ENCODE measurements at places on chromosomes 5 and 9. TPM values are rescaled to one million over a fixed set of nuclear protein-coding genes. Genes with fewer than 3 reads are reported as not detected.
A peak's percentile ranks its signal among the peaks of the same experiment; 100 is the strongest.

- no peak for DNase-seq
Measured at GRCh38 chr5:82046276-82046647, 74.4 kb downstream of the ATG10 start.

GRCh38 chr5:4646715-4647375 lies 493.3 kb upstream of the ADAMTS16 start:
- DNase-seq, result no peak

- no peak for DNase-seq
Measured at GRCh38 chr5:83101514-83101913, 24.2 kb downstream of the XRCC4 start.

DNA sequence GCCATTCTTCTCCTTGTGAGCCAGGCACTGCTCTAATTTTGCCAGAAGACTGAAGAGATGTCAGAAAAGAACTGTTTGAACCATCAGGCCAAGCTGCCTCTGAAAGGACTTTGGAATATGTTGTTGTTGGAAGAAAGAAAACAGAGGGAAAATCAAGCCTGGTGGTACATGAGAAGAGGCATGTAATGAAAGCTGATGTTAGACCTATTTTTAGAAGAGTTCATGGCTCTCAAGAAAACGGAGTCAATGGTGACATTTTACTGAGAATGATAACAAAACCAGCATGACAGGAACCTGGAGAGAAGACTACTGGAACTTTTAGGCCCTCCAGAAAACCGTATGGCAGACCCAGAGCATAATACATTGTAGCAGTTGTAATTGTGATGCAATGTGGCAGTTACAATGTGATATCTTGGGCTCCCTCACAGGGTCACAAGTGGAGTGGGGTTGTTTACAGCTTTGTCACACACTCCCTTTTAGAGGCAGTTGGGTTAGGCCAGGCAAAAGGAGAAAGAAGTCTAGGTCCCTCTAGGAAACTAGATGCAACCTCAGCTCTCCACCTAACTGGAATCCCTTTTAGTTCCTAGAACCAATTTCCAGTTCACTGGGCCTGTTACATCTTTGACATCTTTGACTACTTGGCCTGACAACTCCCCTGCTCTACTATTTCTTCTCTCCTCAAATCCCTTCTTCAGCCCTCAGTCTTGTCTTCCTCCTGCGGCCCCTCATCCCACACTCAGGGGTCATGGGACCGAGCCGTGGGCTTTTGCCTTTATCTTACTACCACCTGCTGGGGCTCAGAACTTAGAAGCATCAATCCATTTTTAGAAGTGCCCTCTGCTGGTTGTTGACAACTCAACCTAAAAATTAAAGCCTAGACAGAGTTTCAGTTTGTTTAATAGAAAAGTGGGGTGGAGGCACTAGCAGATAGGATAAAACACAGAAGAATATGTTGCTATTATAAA lies 61.2 kb upstream of the JAK2 start:
- peak; percentile 19 for DNase-seq

GRCh38 chr5:138605254-138605972 lies 30.2 kb upstream of the HSPA9 start:
- DNase-seq, result no peak

DNA sequence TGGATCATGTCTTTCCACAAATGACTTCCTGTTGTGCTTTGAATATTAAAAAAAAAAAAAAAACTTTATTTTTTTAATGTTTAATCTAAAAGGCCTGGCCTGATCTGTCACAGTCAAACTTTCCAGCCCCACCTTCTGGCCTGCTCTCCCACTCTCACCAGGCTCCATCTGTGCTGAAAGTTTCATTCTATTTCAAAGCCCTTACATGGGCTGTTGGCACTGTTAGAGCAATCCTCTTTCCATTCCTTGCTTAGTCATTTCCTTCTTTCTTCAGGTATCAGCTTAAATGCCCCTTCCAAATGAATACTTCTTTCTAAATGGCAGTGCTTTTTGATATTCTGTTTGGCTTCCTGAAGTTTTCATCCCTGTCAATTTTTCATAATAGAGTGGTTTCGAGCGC lies 1104.8 kb upstream of the C9orf72 start:
- DNase-seq, result no peak

DNA sequence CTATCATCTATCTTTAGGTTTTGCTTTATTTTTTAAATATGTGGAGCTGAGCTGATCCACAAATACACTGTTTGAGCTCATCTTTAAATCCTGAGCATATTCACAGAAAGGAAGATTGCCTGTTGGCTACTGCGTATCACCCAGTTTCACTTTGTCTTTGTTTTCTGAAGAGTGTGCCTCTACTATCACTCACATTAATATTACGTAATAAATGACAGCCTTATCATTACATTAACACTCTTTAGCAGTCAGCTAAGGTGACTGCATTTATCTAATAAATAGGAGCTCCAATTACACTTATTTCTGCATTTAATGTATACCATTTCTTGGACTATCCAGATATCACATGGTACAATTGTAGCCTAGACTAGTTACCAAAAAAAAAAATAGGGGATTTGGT lies 511.7 kb downstream of the NR2F1-AS1 start:
- no peak for DNase-seq

GRCh38 chr9:75238311-75238976 lies 150.1 kb downstream of the OSTF1 start:
- peak; percentile 10 for DNase-seq

- no peak for DNase-seq
Measured at GRCh38 chr5:54094706-54095105, 215.7 kb downstream of the ARL15 start.

GRCh38 chr5:50726475-50727148 lies 60.2 kb downstream of the PARP8 start:
- DNase-seq, result no peak

- DNase-seq, result no peak
Measured at GRCh38 chr5:9781890-9782289, 151.7 kb upstream of the TAS2R1 start.

DNA sequence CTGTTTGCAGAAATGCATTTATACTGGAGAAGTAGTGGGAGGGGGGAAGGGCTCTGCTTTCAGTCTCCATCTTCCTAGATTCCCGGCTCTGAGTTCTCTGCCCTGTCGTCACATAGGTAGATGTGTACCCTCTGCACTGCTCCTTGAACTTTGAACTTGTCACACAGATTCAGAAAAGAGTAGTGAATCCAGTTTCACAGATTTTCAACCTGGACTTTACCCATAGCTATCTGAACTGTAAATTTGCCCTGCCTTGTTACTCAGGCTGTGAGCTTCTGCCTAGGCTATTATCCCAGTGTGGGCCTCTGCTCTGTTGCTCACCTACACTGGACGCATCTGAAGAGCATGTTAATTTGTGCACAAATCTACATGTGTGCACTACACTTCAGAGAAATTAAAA lies 12.8 kb upstream of the C9orf152 start:
- no peak for DNase-seq

- no peak for DNase-seq
Measured at GRCh38 chr5:60943624-60944023, 1.2 kb downstream of the ERCC8 start.

DNA sequence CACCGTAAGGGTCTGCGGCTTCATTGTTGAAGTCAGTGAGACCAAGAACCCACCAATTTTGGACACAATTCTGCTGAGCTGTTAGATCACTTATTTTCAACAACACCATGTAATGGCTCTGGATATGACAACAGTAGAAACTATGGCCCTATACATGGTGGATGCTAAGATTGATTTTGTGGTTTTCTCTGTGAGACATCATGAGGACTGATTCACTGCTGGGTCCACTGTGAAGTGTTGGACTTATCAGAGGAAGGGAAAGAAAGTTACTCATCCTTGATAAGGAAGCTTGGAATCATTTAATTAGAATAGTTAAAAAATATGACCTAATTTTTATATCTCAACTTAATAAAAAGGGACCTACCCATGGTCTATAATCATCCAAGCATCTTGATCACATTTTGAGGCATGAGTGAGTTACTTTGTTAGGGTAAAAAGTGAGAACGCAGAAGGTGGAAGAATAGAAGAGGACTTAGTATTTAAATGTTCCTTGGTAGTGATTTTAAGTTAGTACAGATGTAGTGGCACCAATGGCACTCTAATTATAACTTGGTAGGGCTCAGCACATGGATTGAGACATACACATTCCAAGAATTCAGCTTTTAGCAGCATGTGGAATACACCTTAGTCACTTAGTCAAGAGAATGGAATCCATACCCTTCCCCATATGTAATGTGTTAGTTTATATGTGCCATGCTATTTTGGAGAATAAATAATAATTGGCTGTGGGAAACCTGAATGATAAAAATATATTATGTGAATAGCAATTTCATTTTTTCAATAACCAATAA lies 123.5 kb upstream of the CD180 start:
- DNase-seq, result no peak

DNA sequence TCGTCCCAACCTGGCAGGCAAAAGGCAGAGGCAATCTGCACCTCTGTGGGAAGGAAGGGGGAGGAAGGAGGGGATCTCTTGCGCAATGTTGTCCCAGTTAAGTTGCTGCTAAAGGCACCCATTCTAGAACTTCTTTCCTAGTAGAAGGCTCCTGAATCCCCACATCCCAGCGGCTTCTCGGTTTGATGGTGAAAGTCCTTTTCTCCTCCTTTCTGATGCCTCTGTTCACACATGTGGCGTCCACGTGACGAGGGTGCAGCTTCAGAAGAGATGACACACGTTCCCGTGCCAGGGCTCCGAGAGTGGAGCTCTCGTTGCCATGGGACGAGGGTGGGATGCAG lies 96.9 kb upstream of the FCN2 start:
- DNase-seq, result no peak

- DNase-seq, result no peak
Measured at GRCh38 chr5:71810471-71811195, 91.6 kb downstream of the CARTPT start.

GRCh38 chr9:121943463-121943862 lies 149.6 kb downstream of the TTLL11 start:
- no peak for DNase-seq

DNA sequence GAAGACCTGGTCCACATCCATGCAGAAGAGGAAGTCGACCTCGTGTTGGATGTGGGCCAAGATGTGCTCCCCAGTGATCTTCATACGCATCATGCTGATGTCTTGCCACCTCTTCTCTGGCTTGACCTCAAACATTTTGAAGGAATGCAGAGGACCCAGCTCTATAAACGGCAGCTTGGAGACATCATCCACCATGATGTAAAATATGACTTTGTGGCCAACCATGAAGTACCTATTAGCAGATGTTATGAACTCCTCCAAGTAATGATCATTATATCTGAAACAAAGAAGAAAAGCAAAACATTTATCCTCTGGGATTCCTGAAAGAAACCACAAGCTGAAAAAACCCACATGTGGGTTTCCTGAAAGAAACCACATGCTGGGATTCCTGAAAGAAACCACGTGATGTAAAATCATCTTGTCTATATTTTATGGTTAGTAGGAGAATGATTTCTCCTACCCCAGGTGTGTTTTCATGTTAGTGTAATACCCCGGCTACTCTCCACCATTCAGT lies 52.3 kb downstream of the GGTA1 start:
- DNase-seq, result no peak

The ADRA1B gene
- not detected for total RNA-seq

The SPAG8 gene
- 0.66 TPM for total RNA-seq

The AIF1L gene
- total RNA-seq, result 0.34 TPM

The SAXO1 gene
- not detected for total RNA-seq

The PCDHB11 gene
- total RNA-seq, result not detected

The BARX1 gene
- total RNA-seq, result 0.21 TPM

Measured in activated T-helper 1 cell treated with anti-CD3 and anti-CD28 coated beads, Interleukin-12 subunit alpha, Interleukin-12 subunit beta, Interleukin-2, Interleukin-4 antibody, amounts not matched to agents 30 ng/mL and 10 ng/mL and 1 ng/mL, durations not matched to agents 14 hours and 24 hours and 36 hours (primary cell).